ENCODE measurements at places on chromosomes 2 and 18. TPM values are rescaled to one million over a fixed set of nuclear protein-coding genes. Genes with fewer than 3 reads are reported as not detected.
A peak's percentile ranks its signal among the peaks of the same experiment; 100 is the strongest.

DNA sequence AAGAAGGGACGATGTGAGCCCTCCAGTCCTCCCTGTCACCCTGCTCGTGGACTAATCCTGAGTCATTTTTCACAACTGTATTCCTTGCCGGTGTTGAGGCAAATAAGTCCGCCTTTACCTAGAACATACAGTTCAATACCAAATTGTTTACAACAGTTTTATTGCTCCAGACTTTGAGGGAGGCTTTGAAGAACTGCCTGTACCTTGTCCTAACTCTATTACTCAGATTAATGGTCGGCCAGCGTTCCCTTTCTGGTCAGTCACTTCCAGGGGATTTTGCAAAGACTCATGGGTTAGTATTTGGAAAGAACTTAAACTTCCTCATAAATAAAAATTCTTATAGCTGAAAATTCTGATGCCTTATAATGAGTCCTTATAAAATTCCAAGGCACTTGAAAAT is 85.1 kb upstream of the ZNF532 start:
- H3K27me3 ChIP-seq, result no peaks in the 10 kb centered on the region
- no peak overlapping the region for H3K27ac ChIP-seq
- H3K4me1 ChIP-seq, result peaks cover under 1% of the 10 kb centered on the region
- no peaks in the 10 kb centered on the region for H3K36me3 ChIP-seq
- H3K4me3 ChIP-seq, result no peak overlapping the region
- DNase-seq, result peak; percentile 49

DNA sequence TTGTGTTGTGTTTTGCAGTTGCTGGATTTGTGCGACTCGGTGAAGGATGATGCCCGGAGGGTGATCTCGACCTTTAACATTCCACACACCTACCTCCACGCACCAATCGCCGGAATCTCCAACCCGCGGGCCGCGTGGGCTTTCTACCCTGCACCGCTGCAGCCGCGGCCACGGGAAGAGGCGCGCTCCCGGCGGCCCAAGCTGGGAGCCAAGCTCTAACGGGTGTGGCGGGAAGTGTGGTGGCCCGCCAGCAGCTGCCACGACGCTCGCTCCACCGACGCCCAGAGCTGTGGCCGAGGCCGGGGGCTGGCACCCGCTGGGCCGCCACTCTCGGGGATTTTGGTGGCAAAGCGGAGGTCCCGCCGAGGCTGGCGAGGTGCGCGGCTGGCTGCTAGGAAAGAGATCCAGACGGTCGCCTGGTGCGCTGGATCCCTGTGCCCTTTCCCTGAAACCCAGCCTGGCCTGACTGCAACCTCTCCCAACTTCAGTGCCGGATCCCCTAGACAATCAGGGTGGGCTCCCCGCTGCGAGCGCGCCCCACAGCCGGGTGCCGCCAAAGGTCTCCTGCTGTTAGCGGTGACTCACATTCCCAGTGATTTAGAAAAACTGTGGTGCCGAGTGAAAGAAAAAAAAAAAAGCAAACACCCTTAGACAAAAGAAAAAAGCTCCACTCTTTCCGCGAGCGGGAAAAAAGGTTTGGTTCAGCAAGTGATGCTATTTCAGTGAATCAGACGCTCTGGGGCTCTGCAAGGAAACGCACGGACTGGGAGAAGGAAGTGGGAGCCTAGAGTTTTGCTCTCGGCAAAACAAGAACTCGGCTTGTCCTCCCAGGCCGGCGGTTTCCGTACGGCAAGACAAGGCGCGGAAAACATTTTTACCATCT is 2.9 kb upstream of the BCL2L11 start:
- DNase-seq, result peak; percentile 86
- H3K4me1 ChIP-seq, result peaks cover 12% of the 10 kb centered on the region
- no peaks in the 10 kb centered on the region for H3K36me3 ChIP-seq
- peak overlapping the region; percentile 62 for H3K4me3 ChIP-seq
- H3K27me3 ChIP-seq, result peaks cover 61% of the 10 kb centered on the region

DNA sequence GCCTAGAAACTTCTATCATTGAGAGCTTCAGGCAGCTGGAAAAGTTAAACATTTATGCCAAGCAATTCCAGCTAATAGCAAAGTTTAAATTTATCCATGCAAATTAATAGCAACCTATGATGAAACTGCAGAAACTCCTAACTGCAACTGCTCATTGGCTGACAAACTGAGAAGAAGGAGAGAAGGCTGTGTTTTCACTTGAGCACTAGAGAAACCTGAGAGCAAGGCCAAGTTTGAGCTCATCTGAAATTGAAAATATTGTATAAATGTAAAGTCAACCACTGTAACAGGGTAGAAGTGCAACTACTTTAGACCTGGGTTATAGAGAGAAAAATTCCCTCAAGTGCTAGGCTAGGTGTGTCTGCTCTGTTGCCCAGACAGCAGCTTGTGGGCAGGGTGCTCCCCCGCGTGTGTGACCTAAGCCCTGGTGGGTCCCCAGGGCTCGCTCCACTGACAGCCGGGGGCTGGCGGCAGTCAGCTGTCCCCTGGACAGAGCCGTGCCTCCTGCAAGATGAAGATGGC is 50.2 kb downstream of the CABYR start:
- no peaks in the 10 kb centered on the region for H3K27me3 ChIP-seq
- peaks cover 5% of the 10 kb centered on the region for H3K4me1 ChIP-seq
- H3K4me3 ChIP-seq, result no peak overlapping the region
- no peaks in the 10 kb centered on the region for H3K36me3 ChIP-seq
- no peak overlapping the region for H3K27ac ChIP-seq

- no peaks in the 10 kb centered on the region for H3K4me1 ChIP-seq
- no peak overlapping the region for H3K4me3 ChIP-seq
- H3K27me3 ChIP-seq, result no peaks in the 10 kb centered on the region
- H3K27ac ChIP-seq, result no peak overlapping the region
- peaks cover 4% of the 10 kb centered on the region for H3K36me3 ChIP-seq
- no peak for DNase-seq
Observed at GRCh38 chr2:10626837-10627236, 62.9 kb downstream of the NOL10 start.

GRCh38 chr2:38581193-38582147 is 21.3 kb downstream of the HNRNPLL start:
- H3K27ac ChIP-seq, result no peak overlapping the region
- no peak for DNase-seq
- no peaks in the 10 kb centered on the region for H3K27me3 ChIP-seq
- H3K4me3 ChIP-seq, result no peak overlapping the region

- no peak for DNase-seq
- H3K27me3 ChIP-seq, result no peaks in the 10 kb centered on the region
- no peak overlapping the region for H3K4me3 ChIP-seq
- H3K4me1 ChIP-seq, result peaks cover 9% of the 10 kb centered on the region
- H3K27ac ChIP-seq, result no peak overlapping the region
Observed at GRCh38 chr2:181152226-181152625, 171.8 kb downstream of the UBE2E3 start.

DNA sequence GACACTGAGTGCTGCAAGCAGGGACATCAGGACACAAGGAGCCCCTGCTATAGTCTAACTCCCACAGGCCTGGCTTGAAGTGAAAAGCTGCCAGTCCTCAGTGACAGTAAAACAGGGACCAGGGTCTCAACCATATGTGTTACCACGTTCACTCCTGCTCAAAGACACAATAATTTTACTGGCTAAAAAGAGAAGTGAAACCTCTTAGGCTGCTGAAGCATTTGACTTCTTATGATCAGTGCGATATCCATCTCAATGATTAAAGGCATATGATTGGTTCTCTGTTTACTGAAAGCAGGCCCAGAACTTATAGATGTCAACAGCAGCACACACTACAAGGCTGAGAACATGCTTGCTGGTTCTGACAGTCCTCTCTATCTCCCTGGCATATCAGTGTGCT is 129.8 kb upstream of the LMAN1 start:
- peaks cover 14% of the 10 kb centered on the region for H3K4me1 ChIP-seq
- H3K27ac ChIP-seq, result no peak overlapping the region
- H3K4me3 ChIP-seq, result no peak overlapping the region
- no peaks in the 10 kb centered on the region for H3K36me3 ChIP-seq
- no peaks in the 10 kb centered on the region for H3K27me3 ChIP-seq

GRCh38 chr2:236743039-236743920 is 173.7 kb downstream of the ACKR3 start:
- peak; percentile 92 for DNase-seq
- peak overlapping the region; percentile 99 for H3K27ac ChIP-seq
- H3K4me3 ChIP-seq, result peak overlapping the region; percentile 31
- peaks cover 34% of the 10 kb centered on the region for H3K4me1 ChIP-seq
- H3K36me3 ChIP-seq, result no peaks in the 10 kb centered on the region
- peaks cover 14% of the 10 kb centered on the region for H3K27me3 ChIP-seq

The LHCGR gene
- total RNA-seq, result not detected

DNA sequence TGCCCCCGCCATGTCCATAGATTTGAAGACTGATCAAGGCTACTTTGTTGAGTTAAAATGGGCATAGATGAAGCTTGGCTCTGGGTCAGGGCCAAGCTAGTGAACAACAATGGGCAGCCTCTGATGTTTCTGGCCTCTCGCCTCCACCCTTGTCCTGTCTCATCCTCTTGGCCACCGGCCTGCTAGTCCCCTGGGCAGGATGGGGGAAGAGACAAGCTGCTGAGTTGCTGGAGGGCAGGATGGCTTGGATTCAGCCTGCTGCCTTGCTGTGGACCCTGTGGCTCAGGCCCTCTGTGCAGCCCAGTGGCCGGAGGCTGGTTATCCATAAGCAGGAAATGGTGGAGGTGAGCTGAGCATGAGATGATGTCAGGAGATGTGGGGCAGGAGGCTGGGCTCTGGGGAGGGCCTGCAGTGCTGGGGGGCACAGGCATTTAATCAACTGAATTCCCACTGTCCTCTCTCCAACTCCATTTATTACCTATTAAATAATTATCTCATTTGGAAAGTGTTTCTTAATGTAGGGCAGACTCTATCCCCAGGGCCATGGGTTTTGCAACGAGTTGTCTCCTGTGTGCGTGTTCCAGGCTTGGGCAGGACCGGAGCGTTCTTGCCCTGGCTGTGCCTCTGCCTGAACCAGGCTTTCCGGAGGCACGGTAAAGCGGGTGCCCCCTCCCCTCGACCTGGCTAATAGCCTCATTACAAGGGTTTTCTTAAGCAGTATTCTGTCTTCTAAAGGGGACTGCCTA is 122.9 kb downstream of the GLI2 start:
- H3K27me3 ChIP-seq, result no peaks in the 10 kb centered on the region
- peak; percentile 92 for DNase-seq
- peaks cover 30% of the 10 kb centered on the region for H3K4me1 ChIP-seq
- no peaks in the 10 kb centered on the region for H3K36me3 ChIP-seq

The SERPINB3 gene
- total RNA-seq, result not detected

GRCh38 chr2:193482557-193482956 is 1287.8 kb upstream of the TMEFF2 start:
- no peaks in the 10 kb centered on the region for H3K27me3 ChIP-seq
- no peak for DNase-seq
- H3K36me3 ChIP-seq, result no peaks in the 10 kb centered on the region
- no peak overlapping the region for H3K4me3 ChIP-seq
- no peaks in the 10 kb centered on the region for H3K4me1 ChIP-seq
- no peak overlapping the region for H3K27ac ChIP-seq

The CTLA4 gene
- not detected for total RNA-seq

DNA sequence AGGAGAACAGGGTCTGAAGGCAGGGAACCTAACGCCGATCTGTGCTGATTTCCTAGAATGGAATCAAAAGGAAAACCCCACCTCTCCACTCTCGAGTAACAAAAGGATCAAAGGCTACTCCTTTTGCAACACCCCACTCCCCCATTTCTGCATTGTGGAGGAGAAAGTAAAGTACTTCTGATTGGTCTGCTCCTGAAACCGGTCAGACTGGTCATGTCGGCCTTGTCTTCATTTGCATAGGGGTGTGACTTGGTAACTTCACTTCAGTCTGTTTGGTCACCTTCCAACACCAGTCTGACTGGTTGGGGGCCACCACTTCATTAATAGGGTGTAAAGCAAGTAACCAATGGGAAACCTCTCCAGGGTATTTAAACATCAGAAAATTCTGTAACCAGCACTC is 771.9 kb downstream of the ERBB4 start:
- H3K4me1 ChIP-seq, result no peaks in the 10 kb centered on the region
- no peak overlapping the region for H3K27ac ChIP-seq
- H3K27me3 ChIP-seq, result no peaks in the 10 kb centered on the region
- H3K4me3 ChIP-seq, result no peak overlapping the region
- no peak for DNase-seq

- H3K27ac ChIP-seq, result no peak overlapping the region
- H3K36me3 ChIP-seq, result no peaks in the 10 kb centered on the region
- H3K27me3 ChIP-seq, result no peaks in the 10 kb centered on the region
- H3K4me1 ChIP-seq, result no peaks in the 10 kb centered on the region
Observed at GRCh38 chr2:6896930-6897759, 19.6 kb downstream of the RSAD2 start.

GRCh38 chr2:237319887-237320286 is 94.1 kb downstream of the COL6A3 start:
- peaks cover 25% of the 10 kb centered on the region for H3K4me1 ChIP-seq
- no peaks in the 10 kb centered on the region for H3K27me3 ChIP-seq
- H3K4me3 ChIP-seq, result no peak overlapping the region

- no peak overlapping the region for H3K4me3 ChIP-seq
- no peak for DNase-seq
- H3K4me1 ChIP-seq, result no peaks in the 10 kb centered on the region
- no peaks in the 10 kb centered on the region for H3K27me3 ChIP-seq
- no peaks in the 10 kb centered on the region for H3K36me3 ChIP-seq
- H3K27ac ChIP-seq, result no peak overlapping the region
Observed at GRCh38 chr18:51091270-51091669, 61.3 kb downstream of the SMAD4 start.

The FTCDNL1 gene
- 5.0 TPM for total RNA-seq

DNA sequence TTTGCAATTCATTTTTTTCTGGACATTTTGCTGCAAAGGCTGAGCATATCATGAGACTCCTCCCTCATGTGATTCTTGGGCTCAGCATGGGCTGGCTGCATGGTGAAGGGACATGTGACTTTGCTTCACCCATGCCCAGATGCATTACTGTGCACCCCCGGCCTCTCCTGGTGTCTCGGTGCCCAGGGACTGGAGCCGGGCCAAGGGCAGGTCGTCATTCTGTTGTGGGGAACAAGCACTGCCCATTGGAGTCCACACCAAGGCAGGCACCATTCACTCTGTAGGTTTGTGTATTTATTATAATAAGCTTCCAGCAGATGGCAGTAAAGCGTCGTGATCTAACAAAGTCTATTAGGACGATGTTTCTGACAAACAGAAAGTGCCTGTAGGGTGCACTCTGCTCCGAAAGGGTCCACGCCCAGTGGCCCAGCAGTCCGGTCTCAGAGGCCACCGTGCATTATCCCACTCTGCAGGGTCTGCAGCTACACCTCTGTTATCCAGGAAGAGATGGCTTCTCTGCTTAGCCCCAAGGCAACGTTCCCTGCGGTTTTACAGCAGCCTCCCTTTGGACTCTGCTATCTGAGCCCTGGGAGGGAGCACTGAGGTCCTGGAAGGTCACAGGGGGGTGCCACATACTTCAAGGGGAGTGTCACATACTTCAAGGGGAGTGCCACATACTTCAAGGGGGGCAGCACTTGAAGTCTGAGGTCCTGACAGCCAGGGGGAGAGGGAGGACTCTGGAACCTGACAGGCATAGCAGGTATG is 219.6 kb downstream of the TSN start:
- H3K27ac ChIP-seq, result no peak overlapping the region
- DNase-seq, result peak; percentile 88
- H3K36me3 ChIP-seq, result no peaks in the 10 kb centered on the region
- H3K4me3 ChIP-seq, result peak overlapping the region; percentile 63
